GM12864 (cell line): ENCODE measurements at places on chromosomes 16 and 17.

GRCh38 chr16:5015887-5016286 is 17.8 kb downstream of the NAGPA start:
- DNase-seq = no peak

DNA sequence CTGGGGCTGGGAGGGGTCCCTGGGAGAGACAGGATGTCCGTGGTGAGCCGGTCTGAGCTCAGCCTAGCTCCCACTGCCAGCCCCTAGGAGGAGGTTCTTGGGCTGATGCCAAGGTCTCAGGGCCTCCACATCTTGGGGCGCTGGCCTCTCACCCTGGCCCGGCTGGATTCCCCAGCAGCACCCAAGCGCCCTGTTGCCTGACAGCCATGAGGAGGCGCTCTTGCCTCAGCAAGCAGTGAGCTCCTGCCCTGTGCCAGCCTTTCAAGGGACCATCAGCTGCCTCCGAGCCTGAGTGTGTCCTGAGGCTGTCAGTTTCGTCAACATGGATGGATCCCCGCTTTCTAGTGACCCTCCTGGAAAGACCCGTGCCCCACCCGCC is 234.9 kb upstream of the CIBAR2 start:
- DNase-seq = no peak

DNA sequence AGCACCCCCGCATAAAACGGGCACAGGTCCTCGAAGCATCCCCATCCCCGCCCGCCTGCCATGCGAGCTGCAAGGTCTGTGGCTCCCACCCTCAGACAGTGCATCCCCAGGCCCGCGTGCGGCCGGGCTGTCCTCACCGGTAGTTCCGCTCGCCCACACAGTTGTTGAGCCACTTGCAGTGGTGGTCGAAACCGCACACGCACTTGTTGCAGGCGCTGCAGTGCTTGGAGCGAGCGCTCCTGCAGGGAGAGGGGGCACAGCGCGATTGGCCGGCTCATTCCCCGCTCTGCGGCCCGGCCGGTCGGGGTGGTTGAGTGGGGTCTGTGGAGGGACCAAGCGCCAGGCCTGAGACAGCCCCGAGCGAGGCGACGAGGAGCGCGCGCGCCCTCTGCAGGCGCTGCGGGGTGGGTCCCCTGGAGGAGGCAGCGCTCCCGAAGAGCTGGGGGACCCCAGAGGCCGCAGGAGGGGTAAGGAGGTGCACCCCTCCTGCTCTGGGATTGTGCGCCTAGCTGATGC is 6.0 kb upstream of the TPPP3 start:
- DNase-seq = no peak

DNA sequence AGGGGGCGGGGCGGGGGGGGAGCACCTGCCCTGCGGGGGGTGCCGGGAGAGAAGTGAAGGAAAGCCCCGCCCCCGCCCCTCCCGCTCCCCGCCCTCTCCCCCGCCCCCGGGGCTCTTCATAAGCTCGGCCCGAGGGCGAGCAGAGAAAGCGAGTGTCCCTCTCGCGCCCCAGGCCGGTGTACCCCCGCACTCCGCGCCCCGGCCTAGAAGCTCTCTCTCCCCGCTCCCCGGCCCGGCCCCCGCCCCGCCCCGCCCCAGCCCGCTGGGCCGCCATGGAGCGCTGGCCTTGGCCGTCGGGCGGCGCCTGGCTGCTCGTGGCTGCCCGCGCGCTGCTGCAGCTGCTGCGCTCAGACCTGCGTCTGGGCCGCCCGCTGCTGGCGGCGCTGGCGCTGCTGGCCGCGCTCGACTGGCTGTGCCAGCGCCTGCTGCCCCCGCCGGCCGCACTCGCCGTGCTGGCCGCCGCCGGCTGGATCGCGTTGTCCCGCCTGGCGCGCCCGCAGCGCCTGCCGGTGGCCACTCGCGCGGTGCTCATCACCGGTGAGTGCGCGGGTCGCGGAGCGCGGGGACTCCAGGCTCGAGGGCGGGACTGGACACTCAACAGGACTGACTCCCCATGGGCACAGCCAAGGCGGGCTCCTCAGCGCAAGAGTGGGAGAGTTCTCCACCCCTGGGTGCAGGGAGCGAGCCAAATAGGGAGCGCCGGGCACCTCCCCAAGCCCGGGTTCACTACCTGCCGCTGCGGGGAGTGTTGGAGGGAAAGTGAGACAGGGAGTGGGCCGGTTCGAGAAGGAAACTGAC is at the start of gene HSD11B2:
Gene HSD11B2, plus strand, starts transcription at position 145 of the 798 bp plus-strand sequence. Its CDS starts 128 bp downstream, at position 273.
- DNase-seq = no peak

- no peak for DNase-seq
Observed at GRCh38 chr17:58088624-58089023, 5.4 kb downstream of the DYNLL2 start.

GRCh38 chr17:29748400-29748799 is 125.7 kb upstream of the CORO6 start:
- DNase-seq = no peak

DNA sequence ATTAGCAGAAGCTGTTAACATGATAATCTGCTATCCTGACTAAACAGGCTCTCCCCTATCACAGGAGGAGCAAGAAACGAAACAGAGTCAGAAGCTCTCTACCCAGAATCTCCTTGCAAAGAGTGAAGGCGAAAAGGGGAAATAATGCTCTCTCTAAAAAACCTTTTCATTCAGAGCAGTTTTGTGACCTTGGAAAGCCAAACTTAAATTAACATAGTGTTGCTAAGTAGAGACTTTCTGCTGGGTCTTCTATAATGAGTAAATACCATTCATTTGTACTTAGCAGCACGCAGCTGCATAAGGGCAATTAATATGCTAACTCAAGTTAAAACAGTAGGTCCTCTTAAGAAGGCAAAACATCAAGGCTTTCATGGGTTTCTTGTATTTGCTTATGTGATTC is 101.7 kb upstream of the GPR139 start:
- DNase-seq = peak; percentile 3

DNA sequence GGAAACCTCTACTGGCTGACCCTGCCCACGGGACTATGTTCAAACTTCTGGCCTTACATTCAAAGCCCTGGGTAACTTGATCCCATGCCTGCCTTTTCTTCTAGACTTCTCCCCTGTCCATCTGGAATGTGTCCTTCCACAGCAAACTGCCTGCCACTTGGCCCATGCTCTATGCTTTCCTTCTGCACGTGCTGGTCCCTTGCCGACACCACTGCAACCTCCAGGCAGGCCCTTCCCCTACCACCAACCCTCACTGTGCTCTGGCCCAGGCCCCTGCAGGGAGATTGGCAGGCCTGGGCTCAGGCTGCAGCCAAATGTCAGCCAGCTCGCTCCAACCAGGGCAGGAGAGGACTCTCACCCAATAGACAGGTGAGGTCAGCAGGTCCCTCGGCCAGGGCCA is 11.0 kb downstream of the HSD11B2 start:
- no peak for DNase-seq

GRCh38 chr16:81798311-81799137 is 19.4 kb downstream of the PLCG2 start:
- DNase-seq = peak; percentile 92

DNA sequence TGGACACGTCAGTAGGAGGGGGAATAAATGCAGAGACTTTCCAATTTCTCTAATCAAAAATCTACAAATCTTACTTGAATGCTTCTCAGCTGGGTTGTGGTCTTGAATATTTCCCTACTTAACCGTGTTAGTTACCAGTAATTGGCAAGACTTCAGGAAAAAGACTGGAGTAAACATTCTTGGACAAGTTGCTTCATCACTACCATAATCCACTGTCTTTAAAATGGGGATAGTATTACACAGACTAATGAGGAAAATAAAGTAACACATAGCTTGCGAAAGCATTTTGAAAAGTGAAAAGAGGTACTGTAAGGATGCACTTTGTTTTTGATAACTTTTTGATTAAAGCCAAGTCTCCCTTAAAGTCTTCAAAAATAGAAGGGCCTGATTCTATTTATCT is 18.4 kb downstream of the MYH1 start:
- no peak for DNase-seq

- no peak for DNase-seq
Observed at GRCh38 chr16:5062790-5063765, 2.7 kb downstream of the C16orf89 start.

DNA sequence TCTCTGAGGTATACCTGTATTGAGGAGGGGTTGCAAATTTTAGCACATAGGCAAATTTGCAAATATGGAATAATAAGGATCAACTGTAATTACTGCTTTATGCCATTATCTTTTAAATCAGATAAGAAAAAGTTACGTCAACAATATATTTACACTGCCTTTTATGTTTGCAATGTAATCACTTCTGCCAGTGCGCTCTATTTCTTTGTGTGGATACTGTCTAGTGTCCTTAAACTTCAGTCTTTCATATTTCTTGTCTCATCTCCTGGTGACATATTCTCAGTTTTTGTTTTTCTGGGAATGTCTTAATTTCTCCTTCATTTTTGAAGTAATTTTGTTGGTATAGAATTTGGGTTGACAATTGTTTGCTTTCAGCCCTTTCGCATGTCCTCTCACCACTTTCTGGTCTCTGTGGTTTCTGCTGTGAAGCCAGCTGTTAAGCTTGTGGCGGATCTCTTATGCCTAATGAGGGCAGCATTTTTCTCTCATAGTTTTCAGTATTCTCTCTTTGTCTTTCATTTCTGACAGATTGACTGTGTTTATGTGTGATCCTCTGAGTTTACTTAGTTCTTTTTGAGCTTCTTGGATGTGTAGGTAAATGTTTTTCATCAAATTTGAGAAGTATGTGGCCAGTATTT is 37.6 kb upstream of the ABCC11 start:
- no peak for DNase-seq

- DNase-seq = no peak
Observed at GRCh38 chr17:55794725-55795482, 44.1 kb downstream of the PCTP start.

DNA sequence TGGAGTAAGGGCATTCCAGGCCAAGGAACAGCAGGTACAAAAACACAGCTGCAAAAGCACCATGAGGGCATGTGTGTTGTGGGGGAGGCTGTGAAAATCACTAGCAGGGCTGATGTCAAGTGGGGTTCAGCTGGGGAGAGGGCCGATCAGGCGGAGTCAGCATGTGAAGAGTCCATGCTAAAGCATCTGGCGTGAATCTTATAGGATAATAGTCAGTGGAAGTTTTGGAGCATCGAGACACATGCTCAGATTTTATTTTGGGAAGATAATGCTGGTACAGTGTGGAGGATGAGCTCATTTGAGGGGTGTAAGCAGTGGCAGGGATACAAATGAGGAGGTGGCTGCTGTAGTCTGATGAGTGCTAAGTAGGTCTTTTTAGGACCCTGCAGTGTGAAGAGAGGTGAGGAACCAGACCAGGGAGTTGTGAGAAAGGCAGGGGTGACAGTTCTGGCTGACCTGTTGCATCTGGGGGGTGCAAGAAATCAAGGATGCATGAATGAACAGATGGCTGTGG is 30.3 kb downstream of the MMD start:
- DNase-seq = no peak

GRCh38 chr17:67043283-67043682 is 1.1 kb upstream of the CACNG1 start:
- DNase-seq = no peak
